ENCODE measurements at places on chromosomes 11 and 22.

- no peak for DNase-seq
These were observed 8.0 kb downstream of the PVALB start for GRCh38 chr22:36808721-36809344.

DNA sequence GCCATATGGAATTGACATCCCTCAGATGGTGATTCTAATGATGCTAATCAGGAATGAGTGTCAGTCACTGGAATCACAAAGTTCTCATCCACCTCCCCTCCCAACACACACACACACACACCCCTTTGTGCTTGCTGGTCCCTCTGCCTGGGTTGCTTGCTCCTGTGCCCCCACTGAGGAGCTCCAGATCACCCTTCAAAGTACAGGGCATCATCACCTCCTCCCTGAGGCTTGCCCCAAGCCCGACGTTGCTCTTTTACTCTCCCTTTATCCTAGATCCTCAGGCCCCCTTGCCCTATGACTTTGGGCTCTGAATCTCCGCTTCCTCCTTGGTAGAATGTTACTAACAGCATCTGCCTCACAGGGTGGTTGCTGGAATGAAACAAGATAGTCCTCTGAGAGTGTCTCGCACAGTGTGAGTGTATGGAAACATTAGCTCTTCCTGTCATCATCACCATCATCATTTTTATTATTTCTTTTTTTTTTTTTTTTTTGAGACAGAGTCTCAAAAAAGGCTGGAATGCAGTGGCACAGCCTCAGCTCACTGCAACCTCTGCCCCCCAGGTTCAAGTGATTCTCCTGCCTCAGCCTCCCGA, 3.4 kb downstream of the TOM1 start:
- DNase-seq = no peak

DNA sequence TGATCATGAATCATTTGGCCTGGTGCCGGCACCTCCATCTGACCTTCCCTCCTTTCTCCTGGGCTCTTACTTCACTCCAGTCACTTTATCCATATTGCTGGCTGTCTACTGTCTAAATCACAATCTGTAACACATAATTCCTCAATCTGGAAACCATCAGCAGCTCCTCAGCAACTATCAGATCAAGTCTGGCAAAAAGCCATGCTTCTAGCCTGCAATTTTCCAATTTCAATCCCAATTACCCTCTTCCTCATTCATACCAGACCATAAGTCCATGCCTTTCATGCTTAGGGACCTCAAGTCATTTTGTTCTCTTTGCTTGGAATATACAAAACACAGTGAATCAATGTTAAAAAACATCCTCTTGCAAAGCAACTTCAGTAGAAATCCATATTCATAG, 882.8 kb upstream of the ANO3 start:
- no peak for DNase-seq

DNA sequence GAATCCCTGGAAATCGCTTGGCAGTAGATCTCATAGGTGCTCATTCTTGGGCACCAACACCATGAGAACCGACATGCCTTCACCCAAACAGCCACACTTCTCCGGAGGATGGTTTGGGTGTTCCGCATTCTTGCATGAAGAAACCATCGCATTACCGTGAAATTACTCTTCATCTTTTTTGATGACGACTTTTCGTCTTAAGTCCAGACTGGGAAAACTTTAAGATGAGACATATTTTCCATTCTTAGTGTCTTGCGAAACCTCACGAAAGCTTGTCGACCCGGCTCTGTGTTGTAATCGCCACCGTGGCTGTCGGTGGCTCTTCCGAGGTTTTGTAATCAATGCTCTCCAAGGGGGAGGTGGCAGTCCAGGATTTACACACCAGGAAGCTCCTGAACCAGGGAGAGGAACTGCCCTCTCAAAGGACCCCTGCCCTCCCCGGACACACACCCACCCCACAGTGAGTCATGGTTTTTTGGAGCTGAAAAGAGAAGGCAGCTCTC, 1.7 kb downstream of the TOM1 start:
- peak; percentile 85 for DNase-seq
